ENCODE measurements at places on chromosomes 2 and 18. TPM values are rescaled to one million over a fixed set of nuclear protein-coding genes. Genes with fewer than 3 reads are reported as not detected.
A peak's percentile ranks its signal among the peaks of the same experiment; 100 is the strongest.

DNA sequence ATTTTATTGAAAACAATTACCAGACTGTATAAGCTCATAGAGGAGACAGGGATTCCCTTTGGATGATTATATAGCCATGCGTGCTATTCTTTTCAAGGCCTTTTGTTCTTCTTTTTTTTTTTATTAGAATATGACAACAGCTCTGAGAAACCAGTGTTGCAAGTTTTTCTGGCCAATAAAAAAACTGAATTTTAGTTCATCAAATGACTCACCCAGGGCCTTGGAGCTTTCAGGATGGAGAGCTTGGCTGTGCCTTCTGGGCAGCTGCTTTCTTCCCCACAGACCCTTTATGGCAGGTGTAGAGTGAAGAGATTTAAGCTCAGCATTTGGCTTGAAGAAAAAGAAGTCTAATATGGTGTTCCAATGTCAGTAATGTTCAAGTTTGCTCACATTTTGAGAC lies 497.9 kb upstream of the FANCL start:
- no peak overlapping the region for H3K4me3 ChIP-seq
- no peaks in the 10 kb centered on the region for H3K36me3 ChIP-seq
- H3K27me3 ChIP-seq, result no peaks in the 10 kb centered on the region
- no peak for DNase-seq
- no peaks in the 10 kb centered on the region for H3K4me1 ChIP-seq

GRCh38 chr2:121002597-121002996 lies 266.9 kb downstream of the GLI2 start:
- peaks cover 3% of the 10 kb centered on the region for H3K4me1 ChIP-seq
- peak overlapping the region; percentile 6 for H3K4me3 ChIP-seq
- H3K27ac ChIP-seq, result no peak overlapping the region
- DNase-seq, result no peak

- DNase-seq, result no peak
- H3K36me3 ChIP-seq, result no peaks in the 10 kb centered on the region
- H3K27me3 ChIP-seq, result no peaks in the 10 kb centered on the region
- no peak overlapping the region for H3K4me3 ChIP-seq
Observed at GRCh38 chr2:105738658-105739241, 6.0 kb upstream of the NCK2 start.

- no peak overlapping the region for H3K4me3 ChIP-seq
- no peaks in the 10 kb centered on the region for H3K27me3 ChIP-seq
- no peak for DNase-seq
- H3K36me3 ChIP-seq, result no peaks in the 10 kb centered on the region
- H3K27ac ChIP-seq, result no peak overlapping the region
Observed at GRCh38 chr2:123380370-123380935, 644.6 kb upstream of the CNTNAP5 start.

GRCh38 chr2:231688719-231689118 lies 19.6 kb upstream of the PTMA start:
- no peaks in the 10 kb centered on the region for H3K27me3 ChIP-seq
- H3K4me1 ChIP-seq, result peaks cover 4% of the 10 kb centered on the region
- no peak for DNase-seq

- no peak for DNase-seq
- H3K4me3 ChIP-seq, result no peak overlapping the region
- H3K36me3 ChIP-seq, result no peaks in the 10 kb centered on the region
- H3K4me1 ChIP-seq, result no peaks in the 10 kb centered on the region
Observed at GRCh38 chr18:52971097-52971496, 631.1 kb downstream of the DCC start.

DNA sequence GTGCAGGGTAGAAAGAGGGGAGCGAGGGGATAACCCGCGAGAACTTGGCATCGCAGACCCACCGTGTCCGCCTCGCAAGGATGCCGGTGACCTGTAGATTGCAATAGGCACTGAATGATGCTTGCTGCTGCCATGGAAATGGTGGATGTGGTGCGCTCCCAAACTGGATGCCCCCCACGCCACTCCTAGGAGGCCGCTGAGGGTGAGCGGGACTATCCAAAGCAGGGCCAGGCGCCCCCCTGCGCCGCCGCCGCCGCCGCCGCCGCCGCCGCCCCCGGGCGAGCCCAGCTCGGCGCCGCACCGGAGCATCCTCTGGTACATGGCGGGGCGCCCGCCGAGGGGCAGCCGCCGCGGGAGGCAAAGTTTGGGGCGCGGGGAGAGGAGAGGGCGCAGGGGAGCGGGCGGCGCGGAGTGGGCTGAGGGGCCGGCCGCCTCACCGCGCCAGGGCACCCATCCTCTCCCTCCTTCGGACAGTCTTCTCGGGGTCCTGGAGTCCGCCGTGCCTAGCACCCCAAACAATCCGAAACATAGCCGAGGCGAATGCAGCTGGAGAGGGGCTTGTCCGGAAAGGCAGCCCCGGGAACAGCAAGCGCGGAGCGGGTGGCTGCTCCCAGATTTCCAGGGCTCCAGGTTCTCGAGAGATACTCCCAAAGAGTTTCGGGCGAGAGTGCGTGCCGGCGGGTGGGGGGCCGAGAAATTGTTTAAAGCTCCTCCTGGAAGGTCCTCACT lies 685.1 kb downstream of the NRXN1 start:
- H3K4me3 ChIP-seq, result peak overlapping the region; percentile 79
- H3K4me1 ChIP-seq, result peaks cover 3% of the 10 kb centered on the region
- no peak for DNase-seq
- no peaks in the 10 kb centered on the region for H3K36me3 ChIP-seq

DNA sequence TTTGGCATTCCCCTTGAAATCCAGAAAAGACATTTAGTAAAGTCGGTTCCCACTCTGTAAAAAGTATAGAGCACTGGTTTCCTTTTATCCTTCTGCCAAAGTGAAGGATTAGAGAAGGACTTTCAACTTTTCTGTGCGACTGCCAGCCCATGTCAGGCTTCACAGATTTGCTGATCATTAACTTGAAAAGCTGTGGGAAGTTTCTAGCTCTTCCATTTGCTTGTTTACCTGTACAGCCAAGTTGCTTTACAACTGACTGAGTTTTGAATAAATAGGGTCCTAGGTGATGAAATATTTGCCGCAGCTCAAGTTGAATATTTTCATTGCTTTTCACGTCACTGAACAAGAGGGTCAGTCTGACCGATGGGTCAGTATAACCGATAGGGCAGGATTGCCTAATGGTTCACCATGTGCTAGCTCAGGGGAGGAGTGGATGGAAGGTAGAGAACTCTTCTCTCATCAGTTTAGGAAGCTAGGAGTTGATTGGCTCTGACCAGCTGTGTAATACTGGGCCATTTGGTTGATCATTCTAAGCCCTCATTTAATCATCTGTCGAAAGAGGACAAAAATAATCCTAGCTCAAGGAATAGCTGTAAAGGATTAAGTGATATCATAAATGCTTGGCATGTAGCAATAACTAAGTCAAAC lies 30.4 kb downstream of the UPP2 start:
- no peak for DNase-seq
- no peak overlapping the region for H3K4me3 ChIP-seq
- H3K27me3 ChIP-seq, result no peaks in the 10 kb centered on the region
- H3K4me1 ChIP-seq, result no peaks in the 10 kb centered on the region
- no peak overlapping the region for H3K27ac ChIP-seq

DNA sequence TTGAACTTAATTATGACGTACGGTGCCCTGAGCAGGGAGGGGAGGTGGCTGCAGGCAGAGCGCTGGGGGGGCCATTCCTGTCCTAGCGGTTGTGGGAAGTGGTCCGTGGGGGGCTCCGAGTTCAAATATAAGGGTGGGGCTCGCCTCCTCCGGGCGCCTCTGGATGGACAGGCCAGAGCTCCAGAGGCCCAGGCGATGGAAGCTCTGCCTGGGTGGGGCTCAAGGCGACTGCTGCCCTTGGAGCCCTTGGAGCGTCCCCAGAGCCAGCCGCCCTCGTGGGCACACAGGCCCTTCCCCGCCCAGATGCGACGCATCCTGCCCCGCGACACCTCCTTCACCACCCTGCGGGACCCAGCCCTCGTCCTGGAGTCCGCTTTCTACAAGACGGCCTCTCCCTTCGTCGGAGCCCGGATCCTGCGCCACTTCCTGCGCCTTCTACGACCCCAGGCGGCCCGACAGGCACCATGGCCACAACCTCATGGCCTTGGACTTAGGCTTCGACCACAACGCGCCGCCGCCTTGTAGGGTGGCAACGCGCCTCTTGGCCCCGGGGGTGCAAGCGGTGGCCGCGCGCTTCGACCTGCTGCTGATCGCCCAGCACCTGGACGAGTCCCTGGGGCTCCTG lies 10.5 kb downstream of the AQP12B start:
- no peaks in the 10 kb centered on the region for H3K4me1 ChIP-seq
- 0 out of 2 replicates have a peak, but pooled peaks cover 6% of the 10 kb centered on the region for H3K27me3 ChIP-seq
- no peak for DNase-seq
- H3K4me3 ChIP-seq, result no peak overlapping the region

DNA sequence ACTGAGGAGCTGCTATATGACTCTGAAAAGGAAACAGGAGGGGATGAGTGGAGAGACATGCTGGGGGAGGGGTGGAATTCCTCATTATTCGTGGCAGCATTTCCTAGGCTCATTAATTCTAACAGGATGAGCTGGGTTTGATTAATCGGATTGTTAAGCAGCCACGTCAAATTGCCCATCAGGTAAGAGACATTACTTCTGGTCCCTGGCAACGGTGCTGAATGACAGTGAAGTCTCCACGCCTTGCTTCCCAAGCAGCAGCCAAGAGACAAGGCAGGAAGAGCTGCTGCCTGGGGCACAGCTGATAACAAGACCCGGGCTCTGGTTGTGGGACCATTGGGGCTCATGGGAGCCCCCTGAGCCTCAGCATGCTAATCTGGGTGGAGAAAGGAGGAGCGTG lies 86.6 kb downstream of the MARCHF4 start:
- H3K27ac ChIP-seq, result no peak overlapping the region
- peaks cover 24% of the 10 kb centered on the region for H3K4me1 ChIP-seq
- DNase-seq, result no peak
- no peaks in the 10 kb centered on the region for H3K27me3 ChIP-seq
- no peak overlapping the region for H3K4me3 ChIP-seq
- no peaks in the 10 kb centered on the region for H3K36me3 ChIP-seq

ITGB6 gene
- total RNA-seq, result not detected

RAD51AP2 gene
- 0.08 TPM for total RNA-seq

C2orf80 gene
- total RNA-seq, result 1.3 TPM
